Sigmoid colon (tissue), 7 donors: ENCODE measurements at places on chromosomes 11 and 22. TPM values are rescaled to one million over a fixed set of nuclear protein-coding genes. Genes with fewer than 3 reads are reported as not detected.

DNA sequence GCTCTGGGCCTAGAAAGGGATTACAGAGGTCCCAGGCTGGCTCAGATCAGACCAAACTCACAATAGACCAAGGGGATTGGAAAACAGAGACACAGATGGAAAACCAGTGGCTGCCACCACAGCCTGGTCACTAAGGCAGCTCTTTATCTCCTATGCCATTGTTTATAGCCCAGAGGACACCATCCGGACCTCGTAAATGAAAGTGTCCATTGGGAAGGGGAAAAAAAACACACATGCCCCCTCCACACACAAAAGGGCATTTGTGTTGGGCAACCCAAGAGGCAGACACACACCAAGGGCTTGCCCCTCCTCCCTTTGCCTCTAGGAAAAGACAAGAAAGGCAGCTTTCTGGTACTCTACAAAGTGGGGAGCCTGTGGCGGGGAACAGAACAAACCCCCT lies 85.9 kb downstream of the GAB2 start:
- H3K27ac ChIP-seq, result no peak overlapping the region
- DNase-seq, result no peak
- H3K4me3 ChIP-seq, result no peak overlapping the region
- H3K36me3 ChIP-seq, result no peaks in the 10 kb centered on the region
- no peaks in the 10 kb centered on the region for H3K4me1 ChIP-seq
- no peaks in the 10 kb centered on the region for H3K27me3 ChIP-seq

- no peak for DNase-seq
- no peaks in the 10 kb centered on the region for H3K36me3 ChIP-seq
- H3K27ac ChIP-seq, result peak overlapping the region; percentile 57
- no peaks in the 10 kb centered on the region for H3K27me3 ChIP-seq
- H3K4me3 ChIP-seq, result no peak overlapping the region
- H3K4me1 ChIP-seq, result peaks cover 17% of the 10 kb centered on the region
Measured at GRCh38 chr11:120224361-120224760, 13.5 kb downstream of the OAF start.

DNA sequence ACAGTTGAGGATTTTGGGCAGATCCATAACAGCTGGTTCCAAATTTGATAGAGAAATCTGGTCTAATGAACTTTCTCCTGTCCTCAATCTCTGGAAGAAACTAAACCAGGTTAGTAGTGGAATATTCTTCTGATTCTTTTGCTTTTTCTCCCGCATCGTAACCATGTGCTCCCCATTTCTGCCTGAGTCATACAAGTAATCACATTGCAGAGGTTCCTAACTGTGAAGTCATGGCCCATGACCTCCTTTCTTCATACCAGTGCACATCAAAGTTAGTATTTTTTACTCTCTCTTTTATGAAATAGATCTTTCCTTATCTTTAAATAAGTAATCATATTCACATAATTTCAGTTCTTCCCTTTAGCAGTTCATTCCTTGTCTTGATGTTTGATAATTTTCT lies 249.0 kb downstream of the DYNC2H1 start:
- no peak overlapping the region for H3K27ac ChIP-seq
- no peaks in the 10 kb centered on the region for H3K36me3 ChIP-seq
- H3K4me3 ChIP-seq, result no peak overlapping the region
- H3K27me3 ChIP-seq, result no peaks in the 10 kb centered on the region

DNA sequence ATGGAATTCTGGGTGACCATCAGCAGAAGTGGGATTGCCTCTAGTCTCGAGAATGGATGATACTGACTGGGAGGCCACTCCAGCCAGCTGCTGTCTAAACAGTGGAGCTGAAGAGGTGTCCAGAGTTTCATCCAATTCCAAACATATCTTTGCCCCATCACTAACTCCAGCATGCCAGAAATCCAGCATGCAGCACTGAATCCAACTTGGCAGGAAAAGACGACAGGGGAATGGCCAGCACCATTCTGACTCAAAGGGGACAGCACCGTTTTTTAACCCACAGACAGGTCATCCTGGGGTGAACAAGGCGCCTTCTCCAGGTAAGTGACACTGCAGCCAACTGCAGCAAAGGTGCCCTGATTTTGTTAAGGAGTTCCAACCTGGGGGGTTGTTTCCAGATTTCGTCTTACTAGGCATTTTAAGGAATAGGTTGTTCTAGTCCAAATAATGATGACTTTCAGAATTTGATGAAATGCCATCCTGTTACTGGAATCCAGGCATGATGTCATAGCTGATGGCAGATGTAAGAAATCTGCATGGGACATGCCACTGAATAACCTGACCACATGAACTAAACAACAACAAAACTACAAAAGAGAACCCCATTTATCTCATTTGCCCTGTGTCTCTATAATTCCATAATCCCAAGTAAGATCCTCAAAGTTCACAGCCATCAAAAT lies 32.3 kb downstream of the FEZ1 start:
- no peaks in the 10 kb centered on the region for H3K4me1 ChIP-seq
- no peak for DNase-seq
- H3K27ac ChIP-seq, result no peak overlapping the region
- H3K27me3 ChIP-seq, result no peaks in the 10 kb centered on the region
- peaks cover 12% of the 10 kb centered on the region for H3K36me3 ChIP-seq

GRCh38 chr22:22547692-22548300 lies 11.3 kb downstream of the PRAME start:
- H3K36me3 ChIP-seq, result no peaks in the 10 kb centered on the region
- H3K27ac ChIP-seq, result no peak overlapping the region
- DNase-seq, result no peak
- H3K4me3 ChIP-seq, result no peak overlapping the region
- H3K4me1 ChIP-seq, result no peaks in the 10 kb centered on the region

GRCh38 chr11:6925636-6926207 lies 504 bp upstream of the ZNF215 start:
- H3K27me3 ChIP-seq, result no peaks in the 10 kb centered on the region
- no peak overlapping the region for H3K4me3 ChIP-seq
- H3K4me1 ChIP-seq, result peaks cover 15% of the 10 kb centered on the region
- no peak for DNase-seq

DNA sequence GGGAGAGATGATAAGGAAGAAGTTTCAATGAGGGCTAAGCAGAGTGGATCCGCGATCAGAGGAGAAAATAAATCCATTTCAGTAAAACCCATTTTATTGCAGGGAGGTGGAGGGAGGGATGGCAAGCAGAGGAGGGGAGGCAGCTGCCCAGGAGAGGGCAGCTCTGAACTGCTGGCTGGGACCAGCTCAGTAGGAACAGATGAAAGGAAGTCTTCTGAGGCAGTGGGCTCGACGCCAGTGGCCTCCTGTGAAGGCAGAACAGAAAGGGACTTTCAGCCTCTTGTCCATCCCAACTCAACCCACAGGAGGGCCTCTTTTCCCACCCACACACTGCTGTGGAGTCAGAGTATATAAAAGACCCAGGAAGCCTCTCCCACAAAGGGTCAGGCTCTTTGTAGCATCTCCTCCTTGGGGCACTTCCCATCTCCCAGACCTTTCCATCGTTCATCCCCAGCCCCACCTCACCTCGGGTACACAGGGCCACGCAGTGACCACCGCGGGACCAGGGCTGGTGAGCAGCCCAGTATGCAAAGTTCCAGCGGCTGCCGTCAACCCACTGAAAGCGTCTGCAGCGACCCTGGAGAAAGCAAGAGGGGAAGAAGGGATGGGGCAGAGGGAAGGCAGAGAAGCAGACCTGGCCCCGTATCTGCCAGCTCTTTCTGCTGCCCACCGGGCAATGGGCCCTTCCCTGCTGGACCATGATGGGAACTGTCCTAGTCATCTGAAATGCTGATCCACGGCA lies 3.0 kb downstream of the PRG2 start:
- no peaks in the 10 kb centered on the region for H3K4me1 ChIP-seq
- H3K4me3 ChIP-seq, result no peak overlapping the region
- peaks cover 8% of the 10 kb centered on the region for H3K27me3 ChIP-seq
- H3K27ac ChIP-seq, result no peak overlapping the region

DNA sequence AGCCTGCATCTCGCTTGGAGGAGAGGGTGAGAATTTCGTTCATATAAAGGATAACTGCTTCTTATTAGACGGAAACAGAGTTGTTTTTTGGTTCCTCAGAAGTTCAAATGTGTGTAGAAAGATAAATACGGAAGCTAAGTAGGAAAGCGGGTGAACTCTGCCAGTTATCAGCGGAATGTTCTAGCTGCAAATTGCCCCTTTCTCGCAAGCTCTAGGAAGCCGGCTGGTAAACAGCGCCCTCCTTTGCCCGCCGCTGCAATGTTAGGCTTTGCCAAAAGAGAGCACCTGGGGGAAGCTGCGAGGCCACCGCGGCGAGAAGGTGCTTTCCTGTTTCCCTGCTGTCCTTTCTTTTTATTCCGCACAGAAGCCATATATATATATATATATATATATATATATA lies 67.0 kb downstream of the IGLL5 start:
- no peak overlapping the region for H3K27ac ChIP-seq
- H3K36me3 ChIP-seq, result no peaks in the 10 kb centered on the region
- H3K4me3 ChIP-seq, result no peak overlapping the region
- DNase-seq, result no peak
- H3K27me3 ChIP-seq, result no peaks in the 10 kb centered on the region

- H3K27me3 ChIP-seq, result no peaks in the 10 kb centered on the region
- no peaks in the 10 kb centered on the region for H3K36me3 ChIP-seq
- H3K4me3 ChIP-seq, result no peak overlapping the region
- no peak for DNase-seq
- H3K4me1 ChIP-seq, result no peaks in the 10 kb centered on the region
Measured at GRCh38 chr11:28245131-28245530, 136.9 kb downstream of the METTL15 start.

- peaks cover 53% of the 10 kb centered on the region for H3K4me1 ChIP-seq
- no peaks in the 10 kb centered on the region for H3K36me3 ChIP-seq
- H3K4me3 ChIP-seq, result peak overlapping the region; percentile 3
- DNase-seq, result no peak
- H3K27ac ChIP-seq, result peak overlapping the region; percentile 93
Measured at GRCh38 chr11:27468995-27469695, 3.4 kb downstream of the LGR4 start.

DNA sequence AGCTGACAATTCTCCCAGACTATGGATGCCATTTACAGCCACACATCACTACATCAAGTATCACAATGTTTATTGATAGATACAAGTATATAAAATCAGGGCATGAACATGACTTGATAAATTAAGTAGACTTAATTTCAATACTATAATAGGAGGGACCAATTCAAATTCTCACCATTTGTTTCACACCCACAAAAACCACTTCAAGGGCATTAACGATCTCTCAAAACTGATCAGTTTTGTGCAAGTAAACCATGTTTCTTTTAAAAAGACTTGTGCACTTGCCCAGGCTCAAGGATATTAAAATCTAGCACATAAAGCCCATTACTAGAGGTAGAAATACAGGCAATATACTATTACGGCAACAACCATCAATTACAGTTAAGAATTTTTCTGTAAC lies 11.7 kb downstream of the EIF4G2 start:
- H3K27me3 ChIP-seq, result no peaks in the 10 kb centered on the region
- H3K36me3 ChIP-seq, result peaks cover 40% of the 10 kb centered on the region
- no peak overlapping the region for H3K4me3 ChIP-seq
- DNase-seq, result no peak

DNA sequence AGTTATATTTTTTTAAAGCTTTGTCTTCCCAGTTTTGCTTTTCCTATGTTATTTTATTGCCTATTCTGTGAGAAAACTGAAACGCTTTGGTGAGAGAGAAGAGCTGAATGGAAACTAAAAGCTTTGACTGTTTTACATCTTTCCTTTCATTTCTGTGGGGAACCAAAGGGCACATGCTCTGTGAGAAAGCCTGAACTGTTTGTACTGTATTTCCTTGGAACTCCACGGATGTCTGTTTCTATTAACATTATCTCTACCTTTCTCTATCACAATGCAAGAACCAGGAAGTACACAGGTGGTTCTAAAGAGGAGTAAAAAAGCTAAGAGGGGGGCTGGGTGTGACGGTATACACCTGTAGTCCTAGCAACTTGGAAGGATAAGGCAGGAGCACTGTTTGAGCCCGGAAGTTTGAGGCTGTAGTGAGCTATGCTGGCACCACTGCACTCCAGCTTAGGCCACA lies 43.8 kb downstream of the CELF1 start:
- peaks cover 82% of the 10 kb centered on the region for H3K4me1 ChIP-seq
- no peak overlapping the region for H3K4me3 ChIP-seq
- H3K36me3 ChIP-seq, result no peaks in the 10 kb centered on the region
- DNase-seq, result no peak
- peak overlapping the region; percentile 35 for H3K27ac ChIP-seq

- H3K36me3 ChIP-seq, result no peaks in the 10 kb centered on the region
- H3K27me3 ChIP-seq, result no peaks in the 10 kb centered on the region
- no peak overlapping the region for H3K27ac ChIP-seq
- no peak for DNase-seq
- H3K4me3 ChIP-seq, result no peak overlapping the region
- no peaks in the 10 kb centered on the region for H3K4me1 ChIP-seq
Measured at GRCh38 chr11:29801561-29801960, 215.3 kb downstream of the KCNA4 start.

GRCh38 chr11:73647459-73648100 lies 1.2 kb downstream of the PLEKHB1 start:
- H3K4me3 ChIP-seq, result peak overlapping the region; percentile 46
- peaks cover 6% of the 10 kb centered on the region for H3K4me1 ChIP-seq
- DNase-seq, result peak; percentile 95
- peak overlapping the region; percentile 56 for H3K27ac ChIP-seq
- H3K36me3 ChIP-seq, result no peaks in the 10 kb centered on the region
- H3K27me3 ChIP-seq, result no peaks in the 10 kb centered on the region

- H3K4me1 ChIP-seq, result no peaks in the 10 kb centered on the region
- DNase-seq, result no peak
- no peak overlapping the region for H3K27ac ChIP-seq
- no peaks in the 10 kb centered on the region for H3K36me3 ChIP-seq
- H3K27me3 ChIP-seq, result no peaks in the 10 kb centered on the region
Measured at GRCh38 chr11:112195951-112196351, 20.6 kb downstream of the BCO2 start.

GRCh38 chr22:21970037-21970799 lies 12.4 kb downstream of the TOP3B start:
- H3K27ac ChIP-seq, result no peak overlapping the region
- H3K4me1 ChIP-seq, result no peaks in the 10 kb centered on the region
- DNase-seq, result no peak
- H3K36me3 ChIP-seq, result peaks cover 70% of the 10 kb centered on the region

- peaks cover 76% of the 10 kb centered on the region for H3K36me3 ChIP-seq
- no peak overlapping the region for H3K27ac ChIP-seq
- no peaks in the 10 kb centered on the region for H3K4me1 ChIP-seq
- DNase-seq, result no peak
- no peak overlapping the region for H3K4me3 ChIP-seq
Measured at GRCh38 chr11:68796801-68797200, 44.9 kb downstream of the CPT1A start.

- no peak overlapping the region for H3K4me3 ChIP-seq
- peak overlapping the region; percentile 10 for H3K27ac ChIP-seq
- H3K27me3 ChIP-seq, result no peaks in the 10 kb centered on the region
- DNase-seq, result no peak
- peaks cover 28% of the 10 kb centered on the region for H3K36me3 ChIP-seq
Measured at GRCh38 chr11:65184146-65184545, 2.4 kb downstream of the CAPN1 start.

The CCDC188 gene
- 1.1 TPM for polyA plus RNA-seq

The IFITM5 gene
- not detected for polyA plus RNA-seq

The OR5B17 gene
- polyA plus RNA-seq, result not detected

The BCR gene
- 10.8 TPM for polyA plus RNA-seq

The KMT2A gene
- polyA plus RNA-seq, result 21.3 TPM

The CNTF gene
- polyA plus RNA-seq, result not detected

The OR10D3 gene
- polyA plus RNA-seq, result not detected

The CD3D gene
- 57.0 TPM for polyA plus RNA-seq
